ENCODE measurements at places on chromosomes 5 and 9.

DNA sequence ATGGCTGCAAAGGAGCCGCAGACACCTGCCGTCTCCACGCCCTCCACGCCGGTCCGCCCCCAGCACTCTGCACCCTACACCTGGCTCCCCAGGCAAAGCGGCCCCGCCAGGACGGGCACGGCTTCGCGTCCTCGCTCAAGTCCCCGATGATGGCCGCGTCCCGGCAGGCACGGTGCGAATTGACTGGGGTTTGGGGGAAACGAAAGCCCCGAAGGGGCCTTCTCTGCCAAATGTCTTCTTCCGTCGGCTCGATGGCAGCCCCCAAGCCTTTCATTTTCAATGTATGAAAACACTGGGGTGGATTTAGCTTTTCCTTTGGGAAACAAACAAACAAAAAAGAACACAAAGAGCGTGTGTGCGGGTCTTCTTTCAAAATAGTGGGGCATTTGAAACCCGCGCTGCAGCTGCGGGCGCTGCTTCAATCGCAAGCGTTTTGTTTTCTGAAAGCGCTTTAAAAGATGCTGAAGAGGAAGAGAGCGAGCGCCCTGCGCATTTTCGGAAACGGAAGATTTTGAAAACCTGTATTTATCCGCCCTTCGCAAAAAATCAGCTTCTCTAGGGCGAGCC is 160.0 kb downstream of the RMI1 start:
- no peak for DNase-seq

GRCh38 chr5:144458216-144458615 is 287.5 kb downstream of the KCTD16 start:
- no peak for DNase-seq

DNA sequence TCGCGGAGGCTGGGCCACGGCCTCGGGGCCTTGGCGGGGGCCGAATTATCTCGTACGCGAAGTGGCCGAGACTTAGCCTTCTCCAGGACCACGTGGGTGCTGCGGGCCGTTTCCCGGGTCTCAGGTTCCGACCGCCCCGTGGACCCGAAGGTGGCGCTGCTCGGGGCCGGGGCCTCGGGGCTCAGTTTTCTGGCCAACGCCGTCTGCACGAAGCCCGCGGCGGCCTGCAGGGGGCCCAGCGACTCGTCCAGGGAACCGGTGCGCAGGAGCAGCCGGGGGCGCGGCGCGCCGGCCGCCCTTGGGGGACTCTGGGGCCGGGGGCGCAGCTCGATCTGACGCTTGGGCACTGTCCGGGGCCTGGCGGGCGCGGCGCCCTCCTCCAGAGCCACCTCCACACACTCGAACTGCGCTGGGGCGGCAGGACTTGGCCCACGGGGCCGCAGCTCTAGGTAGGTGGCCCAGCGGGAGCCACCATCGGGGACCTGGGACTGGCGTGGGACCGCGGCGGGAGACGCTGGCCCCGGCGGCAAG is 716 bp downstream of the PROB1 start:
- peak; percentile 49 for DNase-seq

DNA sequence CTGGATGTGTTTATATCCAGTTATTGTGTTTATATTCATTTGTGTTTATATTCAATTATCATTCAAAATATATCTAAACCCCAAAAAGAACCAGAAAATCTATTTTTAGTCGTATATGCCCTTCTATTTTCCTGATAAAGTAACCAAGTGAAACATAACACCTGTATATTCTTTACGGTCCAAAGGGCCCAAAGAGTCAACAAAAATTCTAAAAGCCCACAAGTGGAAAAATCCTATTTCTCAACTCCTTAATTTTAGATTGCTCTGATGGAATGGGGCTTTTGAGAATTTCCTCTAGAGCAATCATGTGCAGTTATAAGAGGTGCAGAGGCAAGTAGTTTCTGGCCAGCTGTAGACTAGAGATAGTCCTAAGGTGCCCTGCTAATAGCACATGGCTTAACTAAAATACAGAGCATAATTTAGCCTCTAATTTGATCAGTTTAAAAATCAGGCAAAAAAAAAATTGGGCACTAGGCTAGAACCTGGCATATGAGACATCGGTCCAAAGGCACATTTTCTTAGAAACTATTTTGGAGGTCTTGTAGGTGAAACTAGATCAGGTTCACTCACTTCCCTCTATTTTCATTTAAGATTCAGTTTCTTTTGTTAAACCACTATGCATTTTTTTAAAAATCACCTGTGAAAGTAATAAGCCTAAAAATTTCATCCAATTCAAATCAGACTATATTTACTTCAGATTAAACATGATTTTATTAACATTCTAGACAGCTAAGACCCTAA is 256.0 kb downstream of the FBXL17 start:
- DNase-seq: no peak

GRCh38 chr5:147481376-147481775 is 28.5 kb downstream of the DPYSL3 start:
- no peak for DNase-seq

- DNase-seq: no peak
These were observed 245.7 kb downstream of the PSAT1 start for GRCh38 chr9:78542491-78543181.

DNA sequence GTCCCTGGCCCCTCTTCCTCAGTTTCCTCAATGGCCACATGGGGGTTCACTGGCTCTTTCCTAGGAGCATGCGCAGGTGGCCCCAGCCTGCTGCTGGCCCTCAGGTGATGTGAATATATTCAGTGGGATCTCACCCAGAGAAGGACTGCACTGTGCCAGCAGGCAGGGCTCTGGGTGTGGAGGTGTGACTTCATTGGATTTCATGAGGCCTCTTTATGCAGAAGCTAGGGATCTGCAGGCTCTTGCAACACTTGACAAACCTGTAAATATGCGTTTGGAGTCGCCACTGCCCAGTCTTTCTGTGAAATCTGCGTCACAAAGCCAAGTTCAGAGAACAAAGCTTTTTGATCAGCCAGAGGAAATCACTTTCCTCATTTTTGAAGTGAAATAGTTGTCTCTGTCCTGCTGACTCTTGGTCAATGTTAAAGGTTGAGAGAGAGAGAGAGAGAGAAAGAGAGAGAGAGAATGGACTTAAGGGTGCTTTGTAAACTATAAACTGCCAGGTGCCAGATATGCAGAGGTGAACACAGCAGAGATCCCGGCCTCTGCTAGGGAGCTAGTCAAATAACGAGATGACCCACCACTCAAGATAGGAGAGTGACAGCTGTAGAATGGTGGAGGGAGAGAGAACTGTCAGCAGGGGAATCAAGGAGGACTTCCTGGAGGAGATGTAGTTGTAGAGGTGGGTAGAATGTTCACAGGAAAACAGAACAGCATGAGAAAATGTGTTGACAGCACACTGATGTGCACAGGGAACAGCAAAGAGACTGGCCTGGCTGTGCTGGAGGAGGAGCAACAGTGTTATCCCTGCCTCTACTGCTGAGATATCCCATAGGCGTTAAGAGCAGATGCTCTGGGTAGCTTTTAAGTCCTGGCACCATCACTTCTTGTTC is 167.0 kb upstream of the ZNF618 start:
- no peak for DNase-seq

- DNase-seq: no peak
These were observed 3.6 kb upstream of the CTXN3 start for GRCh38 chr5:127645300-127645726.

DNA sequence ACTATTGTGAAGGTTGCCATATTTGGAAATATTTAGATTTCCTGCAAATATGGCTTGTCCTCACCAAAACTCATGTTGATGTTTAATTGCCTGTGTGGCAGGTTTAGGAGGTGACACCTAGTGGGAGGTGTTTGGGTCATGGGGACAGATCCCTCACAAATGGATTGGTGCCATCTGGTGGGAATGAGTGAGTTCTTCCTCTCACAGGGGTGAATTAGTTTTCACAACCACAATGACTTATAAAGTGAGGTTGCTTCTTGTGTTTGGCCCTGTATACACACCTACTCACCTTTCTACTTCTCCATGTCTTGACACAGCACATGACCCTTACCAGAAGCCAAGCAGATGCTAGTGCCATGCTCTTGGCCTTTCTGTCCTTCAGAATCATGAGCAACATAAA is 41.1 kb downstream of the ISOC1 start:
- DNase-seq: no peak

DNA sequence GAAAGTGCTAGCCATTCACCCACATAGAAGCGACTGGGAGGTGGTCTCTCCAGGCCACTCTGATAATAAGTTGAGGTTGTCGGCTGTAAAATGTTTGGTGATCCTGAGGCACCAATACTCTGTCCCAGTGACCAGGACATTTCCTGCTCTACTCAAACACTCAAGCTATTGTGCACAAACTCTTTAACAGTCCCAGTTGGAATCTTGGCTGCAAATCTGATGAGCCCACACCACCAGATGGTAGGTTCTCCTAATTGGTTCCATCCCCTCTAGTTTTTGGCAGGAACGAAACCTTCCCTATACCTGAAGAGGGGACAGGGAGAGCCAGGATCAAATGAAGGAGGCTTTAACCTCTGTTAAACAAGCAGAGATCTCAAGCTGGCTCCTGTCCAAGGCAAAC is 14.3 kb downstream of the GRIA1 start:
- no peak for DNase-seq

- DNase-seq: no peak
These were observed 140.7 kb downstream of the GNA14 start for GRCh38 chr9:77507212-77507961.

DNA sequence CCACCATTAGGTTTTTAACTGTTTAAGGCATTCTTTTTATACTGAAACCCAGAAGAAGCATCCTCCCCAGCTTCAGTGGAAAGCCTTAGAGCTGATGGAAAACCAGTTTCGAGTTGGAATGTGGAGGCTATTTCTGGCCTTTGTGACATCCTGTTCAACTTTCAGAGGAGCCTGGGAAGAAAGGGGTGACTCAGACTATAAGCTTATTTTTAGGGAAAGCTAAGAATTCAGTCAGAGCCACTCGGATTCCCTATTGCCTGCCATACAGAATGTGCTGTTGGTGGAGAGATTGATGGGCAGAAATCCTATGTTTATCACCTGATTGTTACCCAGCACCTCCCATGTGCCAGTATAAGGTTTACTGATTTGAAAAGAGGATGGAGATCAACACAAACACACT is 19.8 kb downstream of the PALM2AKAP2 start:
- no peak for DNase-seq

DNA sequence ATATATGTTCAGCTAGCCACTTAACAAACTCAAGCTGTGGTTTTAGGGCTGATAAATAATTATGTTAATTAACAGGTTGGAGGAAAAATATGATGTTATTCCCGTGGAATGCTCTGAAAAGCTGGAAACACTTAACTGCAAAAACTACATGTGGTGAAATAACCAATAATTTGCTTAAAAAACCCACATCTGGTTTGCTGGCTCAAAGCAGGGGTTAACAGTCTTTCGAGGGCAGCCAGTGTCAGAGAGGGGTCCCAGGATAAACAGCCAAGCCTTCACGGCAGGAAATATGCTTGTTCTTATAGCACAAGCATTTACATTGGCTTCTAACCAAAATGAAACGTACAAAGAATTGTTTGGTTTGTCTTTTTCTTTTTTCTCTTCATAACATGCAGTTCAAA is 254.0 kb upstream of the GAS1 start:
- no peak for DNase-seq

- no peak for DNase-seq
These were observed 46.4 kb downstream of the PKD2L2 start for GRCh38 chr5:137935694-137936093.

DNA sequence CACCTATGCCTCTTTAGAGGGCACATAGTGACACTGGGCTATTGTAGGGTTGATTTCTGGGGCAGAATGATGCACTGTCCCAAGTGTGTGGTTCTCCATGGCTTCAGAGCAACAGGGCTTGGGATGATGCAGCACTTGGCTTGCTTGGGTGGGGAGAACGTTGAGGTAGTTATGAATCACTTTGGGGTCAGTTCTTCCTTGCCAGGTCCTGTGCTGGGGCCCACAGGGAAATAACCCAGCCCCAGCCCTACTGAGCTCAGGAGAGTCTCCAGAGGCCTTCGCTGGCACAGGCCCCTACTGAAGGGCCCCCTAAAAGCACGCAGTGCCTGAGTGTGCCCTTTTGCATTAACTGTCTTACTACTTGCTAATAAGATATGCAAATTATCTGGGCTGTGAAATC is 24.2 kb downstream of the JADE2 start:
- DNase-seq: no peak

DNA sequence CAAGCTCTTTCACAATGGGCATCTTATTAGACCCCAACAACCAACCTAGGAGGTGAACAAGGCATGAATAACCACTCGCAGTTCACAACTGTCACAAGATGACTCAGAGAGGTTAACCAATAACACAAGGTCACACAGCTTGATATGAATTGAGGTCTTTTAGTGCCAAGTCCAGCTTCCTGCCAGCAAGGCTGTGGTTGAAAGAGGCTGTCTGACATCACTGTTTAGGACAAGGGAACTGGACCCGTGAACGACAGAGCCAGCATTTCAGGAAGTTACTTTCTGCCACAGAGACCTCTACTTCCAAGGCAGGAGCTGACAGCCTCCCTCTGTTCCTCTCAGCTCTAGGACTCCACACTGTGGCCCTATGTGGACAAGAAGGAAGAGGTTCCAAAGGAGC is 53.4 kb upstream of the ALDH1B1 start:
- no peak for DNase-seq

DNA sequence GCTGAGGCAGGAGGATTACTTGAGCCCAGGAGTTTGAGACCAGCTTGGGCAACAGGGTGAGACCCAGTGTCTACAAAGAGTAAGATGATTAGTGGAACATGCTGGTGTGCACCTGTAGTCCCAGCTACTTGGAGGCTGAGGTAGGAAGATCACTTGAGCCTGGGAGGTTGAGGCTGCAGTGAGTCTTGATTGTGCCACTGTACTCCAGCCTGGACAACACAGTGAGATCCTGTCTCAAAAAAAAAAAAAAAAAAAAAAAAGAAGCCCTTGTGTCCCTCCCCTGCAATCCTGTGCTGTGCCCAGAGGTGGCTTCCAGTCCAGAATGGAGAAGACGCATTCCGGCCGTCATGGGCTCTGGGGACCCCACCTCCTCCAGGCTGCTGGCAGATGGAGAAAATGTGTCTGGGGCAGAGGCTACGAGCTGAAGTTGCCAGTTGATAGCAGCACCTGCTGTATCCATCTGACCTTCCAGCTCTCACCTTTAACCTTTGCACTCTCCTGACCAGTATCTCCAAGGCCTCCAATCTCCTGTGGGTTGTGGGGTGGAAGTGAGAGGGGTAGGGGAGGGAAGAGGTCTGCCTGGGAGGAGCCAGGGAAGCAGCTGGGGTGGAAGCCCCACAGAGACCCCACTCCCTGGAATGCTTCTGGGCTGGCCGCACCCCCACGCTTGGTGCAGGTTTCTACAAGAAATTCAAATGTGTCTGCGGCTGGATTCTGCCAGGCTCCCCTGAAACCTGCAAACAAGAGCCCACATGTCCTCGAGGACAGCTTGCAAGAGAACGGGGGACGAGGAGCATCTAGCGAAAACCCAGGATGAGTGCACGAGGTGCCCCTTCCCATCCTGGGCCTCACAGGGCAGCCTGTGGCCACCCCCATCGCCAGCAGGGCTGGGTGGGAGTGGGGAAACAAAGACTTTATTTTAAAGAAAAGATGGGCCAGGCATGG is 148.3 kb upstream of the IER5L start:
- DNase-seq: no peak

All from activated gamma-delta T cell treated with anti-CD3 and anti-CD28 coated beads, Interleukin-2, amount 50 U/mL, for 16 hours (primary cell).